Activated T-cell treated with anti-CD3 and anti-CD28 coated beads, Interleukin-2, amount 50 U/mL, for 48 hours (primary cell): ENCODE measurements at places on chromosomes 16 and 17.

GRCh38 chr16:67268136-67268579, 11.2 kb upstream of the PLEKHG4 start:
- no peak for DNase-seq

DNA sequence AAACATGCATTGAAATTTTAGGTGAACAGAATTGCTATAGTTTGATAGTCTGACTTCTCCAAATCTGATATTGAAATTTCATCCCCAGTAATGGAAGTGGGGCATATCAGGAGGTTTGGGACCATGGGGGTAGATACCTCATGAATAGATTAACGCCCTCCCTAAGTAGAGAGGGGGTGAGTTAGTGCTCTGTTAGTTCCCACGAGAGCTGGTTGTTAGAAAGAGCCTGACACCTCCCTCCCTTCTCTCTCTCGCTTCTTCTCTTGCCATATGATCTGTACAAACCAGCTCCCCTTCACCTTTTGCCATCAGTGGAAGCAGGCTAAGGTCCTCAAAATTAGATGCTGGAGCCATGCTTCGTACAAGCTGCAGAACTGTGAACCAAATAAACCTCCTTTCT, 78.8 kb downstream of the BRIP1 start:
- no peak for DNase-seq

GRCh38 chr16:78436023-78436422, 336.6 kb downstream of the WWOX start:
- no peak for DNase-seq

GRCh38 chr16:56734429-56734828, 4.5 kb downstream of the NUP93 start:
- no peak for DNase-seq

GRCh38 chr17:19558946-19559345, 25.3 kb downstream of the SLC47A1 start:
- no peak for DNase-seq

DNA sequence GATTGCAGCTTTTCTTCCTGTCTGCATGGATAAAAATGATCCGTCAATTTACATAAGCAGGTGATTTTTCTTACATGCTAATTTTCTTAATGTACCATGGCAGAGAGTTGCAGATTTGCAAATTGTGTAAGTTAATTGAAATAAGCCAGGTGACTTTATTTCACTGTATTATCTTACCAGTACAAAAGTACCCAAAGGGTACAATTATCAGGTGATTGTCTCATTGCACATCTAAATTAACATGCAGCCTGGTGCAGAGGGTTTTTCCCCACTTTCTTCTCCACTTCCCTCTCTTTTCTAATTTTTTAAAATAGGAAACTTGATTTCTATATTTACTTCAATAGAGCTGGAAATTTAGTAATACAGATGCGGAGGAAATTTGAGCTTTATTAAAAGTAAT, 11.2 kb downstream of the NLK start:
- DNase-seq = no peak

GRCh38 chr16:71895679-71896365, 491 bp downstream of the IST1 start:
- DNase-seq = no peak

DNA sequence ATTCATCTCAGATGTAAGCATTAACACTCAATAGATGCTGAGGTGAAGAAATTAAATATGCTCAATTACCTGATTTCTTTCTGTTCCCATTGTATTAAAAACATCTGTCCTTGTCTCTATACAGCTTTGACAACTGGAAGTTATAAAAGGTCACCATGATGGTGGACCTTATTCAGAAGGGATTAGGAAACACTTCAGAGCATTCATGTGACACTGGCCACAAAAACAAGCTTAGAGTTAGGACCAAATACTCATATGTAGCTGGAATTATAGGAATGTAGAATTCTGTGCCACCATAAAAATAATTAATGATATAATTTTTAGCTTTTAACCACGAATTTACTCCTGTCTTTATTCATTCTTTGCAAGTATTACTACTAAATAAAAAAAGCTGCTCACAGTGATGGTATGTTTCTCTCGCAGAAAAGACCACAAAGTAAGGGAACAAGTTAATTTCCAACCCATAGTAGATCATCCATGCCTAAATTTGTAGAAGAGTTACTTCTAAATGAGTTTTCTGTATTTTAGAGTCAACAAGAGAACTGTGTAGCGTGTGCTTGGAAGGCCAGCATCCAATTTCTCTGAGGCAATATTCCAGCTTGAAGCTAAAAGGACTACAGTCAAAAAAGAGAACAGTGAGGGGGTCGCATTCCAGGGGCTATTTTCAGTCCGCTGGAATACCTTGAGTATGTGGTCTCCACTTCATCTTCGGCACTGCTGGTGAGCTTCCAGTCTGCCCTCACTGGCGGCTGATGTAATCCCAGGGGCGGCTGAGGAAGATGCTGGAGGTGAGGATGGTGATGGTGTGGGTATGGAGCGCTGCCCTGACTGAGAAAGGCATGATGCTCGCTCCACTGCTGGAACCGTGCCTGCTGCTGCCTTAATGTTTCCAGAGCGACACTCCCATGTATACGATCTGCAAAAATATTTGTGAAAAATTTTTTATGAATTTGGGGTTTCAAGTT, 63.7 kb downstream of the CACNG1 start:
- DNase-seq = no peak

GRCh38 chr17:78242024-78242742, 10.8 kb downstream of the TMEM235 start:
- DNase-seq = no peak

- DNase-seq = no peak
Observed at GRCh38 chr17:73309727-73310596, 1.8 kb downstream of the CDC42EP4 start.

DNA sequence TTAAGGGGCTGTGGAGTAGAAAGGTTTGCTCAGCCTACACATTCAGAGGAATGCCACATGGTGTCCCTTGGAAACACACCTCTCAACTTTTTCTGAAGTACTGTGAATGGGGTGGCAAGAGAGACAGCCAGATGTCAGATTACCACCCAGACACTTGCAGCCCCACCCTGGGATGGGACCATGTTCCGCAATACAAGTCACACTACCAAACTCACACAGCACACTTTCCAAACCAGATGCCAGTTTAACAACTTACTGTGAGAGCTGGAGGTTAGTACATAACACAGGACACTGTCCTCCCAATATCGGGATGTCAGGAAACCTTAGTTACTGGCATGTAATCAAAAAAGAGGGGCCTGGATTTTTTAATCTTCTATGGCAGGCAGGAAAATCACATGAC, 7.9 kb downstream of the USP7 start:
- DNase-seq = no peak

- no peak for DNase-seq
Observed at GRCh38 chr17:4931963-4932362, at the start of gene GP1BA. Gene GP1BA (plus strand): TSS chr17:4932277. CDS start chr17:4932605, 328 bp downstream.

- DNase-seq = no peak
Observed at GRCh38 chr16:19132898-19133297, 19.1 kb downstream of the ITPRIPL2 start.

GRCh38 chr17:44904001-44904984, 5.0 kb upstream of the EFTUD2 start:
- no peak for DNase-seq

DNA sequence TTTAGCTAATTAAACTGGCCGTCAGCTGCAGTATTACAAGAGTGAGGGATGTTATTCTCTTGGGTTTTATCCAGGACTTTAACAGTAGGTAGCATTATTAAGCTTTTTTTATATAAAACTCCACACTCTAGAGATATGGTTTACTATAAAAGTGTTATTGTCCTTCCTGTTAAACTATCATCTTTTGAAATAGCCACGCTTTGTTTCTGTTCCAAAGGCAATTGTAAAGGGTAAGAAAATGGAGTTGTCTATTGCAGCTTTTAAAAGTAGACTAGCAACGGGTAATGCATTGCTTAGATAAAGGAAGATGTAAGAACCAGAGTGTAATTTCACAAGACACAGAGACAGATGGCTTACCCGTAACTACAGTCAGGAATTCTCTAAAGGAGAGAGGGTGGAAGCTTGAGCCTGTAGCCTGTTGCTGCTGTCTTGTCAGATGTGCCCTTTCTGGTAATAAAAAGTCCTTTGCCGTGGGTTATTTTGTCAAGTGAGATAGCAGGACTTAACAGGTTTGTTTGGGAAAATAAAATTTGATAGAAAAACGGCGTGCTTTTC, 56.4 kb downstream of the WWOX start:
- no peak for DNase-seq

DNA sequence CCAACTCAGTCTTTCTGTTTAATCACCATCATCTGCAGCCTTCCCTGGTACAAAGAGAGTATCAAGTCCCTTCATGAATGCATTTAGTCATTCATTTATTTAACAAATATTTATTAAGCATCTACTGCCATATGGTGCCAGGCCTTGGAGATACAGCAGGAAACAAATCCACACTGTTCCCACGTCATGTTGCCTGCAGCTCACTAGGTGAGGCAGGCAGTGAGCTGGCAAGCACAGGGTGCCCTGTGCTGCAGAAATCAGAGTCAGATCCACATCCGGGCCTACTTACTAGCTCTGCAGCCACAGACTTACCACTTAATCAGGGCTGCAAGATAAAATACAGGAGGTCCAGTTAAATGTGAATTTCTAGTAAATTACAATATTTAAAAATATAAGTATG, 38.5 kb upstream of the CES5A start:
- DNase-seq = no peak

DNA sequence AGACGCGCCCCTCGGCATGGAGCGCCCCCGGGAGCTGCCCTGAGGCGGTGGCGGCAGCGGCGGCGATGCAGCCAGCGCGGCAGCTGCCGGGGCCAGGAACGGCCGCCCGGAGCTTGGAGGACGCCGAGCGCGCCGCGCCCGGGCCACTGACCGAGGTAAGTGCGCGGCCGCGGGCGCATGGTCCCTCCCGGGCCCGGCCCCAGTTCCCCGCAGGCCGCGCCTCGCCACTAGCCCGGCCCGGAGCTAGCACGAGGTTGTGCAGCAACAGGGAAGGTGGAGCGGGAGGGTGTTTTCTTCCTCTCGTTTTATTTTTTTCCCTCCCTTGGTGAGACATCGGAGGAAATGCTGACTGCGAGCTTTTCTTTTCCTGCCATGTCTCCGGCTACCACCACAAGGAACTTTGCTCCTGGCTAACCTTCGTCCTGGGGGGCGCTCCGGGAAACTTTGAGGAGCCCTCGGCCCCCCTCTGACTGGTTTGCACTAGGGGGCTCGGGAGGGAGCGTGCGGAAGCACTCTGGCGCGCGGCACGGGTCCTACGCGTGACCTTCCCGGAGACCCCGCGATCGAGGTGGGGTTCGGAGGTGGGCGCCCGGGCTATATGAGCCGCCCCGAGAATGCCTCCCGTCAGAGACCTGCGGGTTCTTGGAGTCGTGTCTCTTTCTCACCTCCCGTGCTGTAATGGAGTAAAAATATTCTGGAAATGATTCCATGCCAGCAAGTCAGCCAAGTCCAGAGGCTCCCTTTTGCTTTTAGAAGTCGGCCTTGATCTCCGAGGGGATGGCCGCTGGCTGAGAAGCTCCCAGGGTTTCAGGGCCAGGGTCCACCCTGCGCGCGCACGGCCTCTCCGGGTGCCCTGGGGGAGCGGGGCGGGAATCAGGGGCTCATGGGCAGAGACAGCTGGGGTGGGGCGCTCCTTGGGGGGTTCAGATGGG, 868 bp downstream of the KCNJ12 start:
- DNase-seq = no peak

- no peak for DNase-seq
Observed at GRCh38 chr17:9266697-9267117, 245.4 kb downstream of the NTN1 start.

GRCh38 chr17:56744721-56745120, 89.0 kb downstream of the C17orf67 start:
- DNase-seq = no peak

- DNase-seq = no peak
Observed at GRCh38 chr17:81934850-81935708, 2.0 kb downstream of the PYCR1 start.

- DNase-seq = no peak
Observed at GRCh38 chr17:75503976-75504346, 11.4 kb downstream of the CASKIN2 start.

GRCh38 chr16:86868786-86869185, 290.4 kb downstream of the FOXL1 start:
- no peak for DNase-seq

DNA sequence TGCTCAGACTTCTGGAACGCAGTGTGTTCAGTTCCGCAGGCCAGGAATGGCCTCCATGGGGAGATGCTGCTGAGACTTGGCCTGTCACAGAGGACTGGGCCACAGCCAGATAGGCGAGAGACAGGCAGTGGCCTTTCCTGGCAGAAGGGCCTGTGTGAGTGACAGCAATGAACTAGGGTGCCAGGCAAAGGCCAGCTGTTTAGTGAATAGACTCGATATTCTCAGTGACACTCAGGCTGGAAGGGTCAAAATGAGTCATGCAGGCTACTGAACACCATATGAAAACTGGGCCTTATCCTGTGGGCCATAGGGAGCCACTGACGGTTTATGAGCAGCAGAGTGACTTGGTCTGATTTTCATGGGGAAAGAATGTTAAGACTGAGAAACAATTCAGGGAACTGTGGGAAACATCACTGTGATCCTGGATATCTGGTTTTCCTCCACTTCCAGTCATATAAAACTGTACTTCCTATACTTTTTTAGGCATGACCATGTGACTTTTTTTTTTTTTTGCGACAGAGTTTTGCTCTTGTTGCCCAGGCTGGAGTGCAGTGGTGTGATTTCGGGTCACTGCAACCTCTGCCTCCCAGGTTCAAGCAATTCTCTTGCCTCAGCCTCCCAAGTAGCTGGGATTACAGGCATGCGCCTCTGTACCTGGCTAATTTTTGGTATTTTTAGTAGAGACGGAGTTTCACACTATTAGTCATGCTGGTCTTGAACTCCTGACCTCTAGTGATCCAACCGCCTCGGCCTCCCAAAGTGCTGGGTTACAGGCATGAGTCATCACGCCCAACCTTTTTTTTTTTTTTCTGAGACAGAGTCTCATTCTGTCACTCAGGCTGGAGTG, 5.2 kb upstream of the NUBP1 start:
- peak; percentile 70 for DNase-seq

DNA sequence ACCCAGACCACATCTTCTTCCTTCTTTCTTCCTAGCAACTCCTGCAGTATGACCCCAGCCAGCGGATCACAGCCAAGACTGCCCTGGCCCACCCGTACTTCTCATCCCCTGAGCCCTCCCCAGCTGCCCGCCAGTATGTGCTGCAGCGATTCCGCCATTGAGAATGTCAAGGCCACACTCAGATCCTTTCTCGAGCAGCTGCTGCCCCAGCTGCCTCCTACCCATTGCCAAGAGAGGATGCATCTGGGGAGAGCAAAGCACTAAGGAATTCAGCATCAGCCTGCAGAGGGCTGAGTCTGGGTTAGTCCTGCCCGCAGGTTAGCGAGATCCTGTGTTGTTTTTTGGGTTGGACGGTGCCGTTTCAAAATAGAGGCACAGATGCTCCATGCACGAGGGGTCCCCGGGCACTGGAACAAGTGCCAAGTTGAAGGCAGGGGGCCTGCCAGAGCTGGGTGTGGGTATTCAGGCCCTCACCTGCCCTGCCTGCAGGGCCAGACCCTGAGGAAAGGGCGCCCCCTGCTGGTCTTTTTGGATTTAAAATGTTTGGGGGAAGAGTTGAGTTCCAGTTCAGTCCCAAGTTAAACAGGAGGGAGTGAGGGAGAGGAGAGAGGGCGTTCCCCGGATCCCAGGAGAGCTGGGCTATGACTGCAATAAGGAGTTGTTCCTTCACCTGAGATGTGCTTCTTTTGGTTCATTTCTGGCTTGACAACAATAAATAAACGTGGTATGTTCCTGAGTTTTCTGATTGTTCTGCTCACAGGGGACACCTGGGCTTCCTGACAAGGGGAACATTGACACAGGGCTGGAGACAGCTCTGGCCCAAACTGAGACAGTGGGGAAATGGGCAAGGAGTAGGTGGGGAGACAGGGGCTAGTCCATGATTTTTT, 4.9 kb downstream of the CDK3 start:
- peak; percentile 88 for DNase-seq
